ENCODE measurements at places on chromosomes 2 and 18.

DNA sequence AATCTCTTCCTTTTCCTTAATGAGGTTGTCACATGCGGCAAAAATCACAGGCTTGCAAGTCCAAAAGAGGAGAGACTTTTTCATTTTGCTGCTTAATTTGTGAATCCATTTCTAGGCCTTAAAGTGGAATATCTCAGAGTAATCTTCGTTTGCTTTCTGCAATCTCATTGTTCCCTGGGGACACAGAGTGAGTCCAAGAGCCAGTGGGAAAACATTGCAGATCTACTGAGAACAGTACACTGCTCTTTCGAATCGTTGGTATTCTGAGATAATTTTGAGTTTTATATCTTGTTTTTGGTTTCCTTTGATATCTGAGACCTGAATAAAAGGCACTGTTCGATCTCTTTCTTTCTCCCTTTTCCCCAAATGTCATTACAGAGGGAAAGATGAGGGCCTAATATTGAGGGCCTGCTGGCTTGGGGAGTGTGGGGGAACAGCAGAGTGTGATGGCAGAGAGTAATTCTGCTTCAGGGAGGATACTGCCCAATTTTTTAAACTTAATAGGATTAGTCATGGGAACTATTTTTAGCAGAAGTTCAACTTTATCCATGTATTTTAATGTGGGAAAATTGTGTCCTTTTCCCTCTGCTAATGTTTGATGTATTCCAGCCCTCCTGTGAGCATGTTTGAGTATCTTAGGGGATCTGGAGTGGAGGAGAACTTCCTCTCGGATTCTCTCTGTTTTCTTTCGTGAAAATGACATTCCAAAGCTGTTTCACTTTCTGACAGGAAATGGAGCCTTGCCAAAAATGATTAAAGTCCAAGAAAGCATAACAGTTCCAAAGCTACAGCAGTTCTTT is 418.2 kb upstream of the ZEB2 start:
- no peak for DNase-seq

DNA sequence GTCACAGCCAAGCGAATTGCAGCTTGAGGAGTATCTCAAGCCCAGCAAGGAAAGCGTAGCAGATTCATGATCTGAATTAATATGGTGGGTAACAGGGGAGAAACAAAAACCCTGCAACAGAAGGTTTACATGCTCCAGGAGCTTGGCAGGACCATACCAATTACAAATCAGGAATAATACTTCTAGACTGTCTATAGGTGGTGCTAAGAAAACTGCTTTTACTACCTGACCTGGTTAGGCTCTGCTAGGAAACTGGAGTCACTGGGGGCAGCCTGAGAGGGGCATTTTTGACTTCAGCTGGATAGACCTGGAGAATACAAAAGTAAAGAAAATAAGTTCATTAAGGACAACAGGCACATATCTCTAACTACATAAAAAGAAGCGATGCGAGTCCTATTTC is 24.6 kb upstream of the SPOPL start:
- DNase-seq = no peak

DNA sequence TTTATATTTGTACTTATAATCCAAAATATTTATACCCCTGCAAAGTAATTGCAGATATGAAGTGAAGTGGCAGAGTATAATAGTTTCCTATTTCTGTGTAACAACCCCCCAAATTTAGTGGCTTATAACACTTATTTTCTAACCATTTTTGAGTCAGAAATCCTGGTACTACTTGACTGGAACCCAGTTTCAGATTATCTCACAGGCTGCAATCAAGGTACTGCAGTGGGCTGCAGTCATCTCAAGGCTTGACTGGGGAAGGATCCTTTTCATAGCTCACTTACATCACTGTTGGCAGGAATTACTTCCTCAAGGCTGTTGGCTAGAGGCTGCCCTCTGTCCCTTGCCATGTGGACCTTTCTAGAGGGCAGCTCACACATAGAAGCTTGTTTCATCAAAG is 558.2 kb upstream of the PKDCC start:
- no peak for DNase-seq

- no peak for DNase-seq
Measured at GRCh38 chr18:22286585-22286984, 117.2 kb downstream of the GATA6 start.

GRCh38 chr2:237629739-237630138 is 2.4 kb downstream of the LRRFIP1 start:
- no peak for DNase-seq

DNA sequence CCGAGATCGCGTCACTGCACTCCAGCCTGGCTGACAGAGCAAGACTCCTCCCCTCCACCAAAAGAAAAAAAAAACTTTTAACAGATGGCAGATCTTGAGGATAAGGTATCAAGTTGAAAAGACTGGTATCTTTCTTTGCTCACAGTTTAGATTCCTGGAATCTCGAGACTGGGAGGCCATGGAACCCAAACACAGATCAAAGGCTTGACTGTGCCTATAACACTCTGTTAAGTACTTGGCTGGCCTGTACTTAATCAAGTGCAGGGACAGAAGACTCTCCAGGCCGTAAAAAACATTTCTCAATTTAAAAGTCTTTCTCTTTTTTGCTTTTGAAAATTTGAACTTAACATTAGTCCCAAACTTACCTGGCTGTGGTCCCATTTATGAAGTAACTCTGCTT is 107.1 kb upstream of the ZNF516 start:
- DNase-seq = no peak

GRCh38 chr2:53989210-53989862 is 18.5 kb upstream of the PSME4 start:
- DNase-seq = no peak

DNA sequence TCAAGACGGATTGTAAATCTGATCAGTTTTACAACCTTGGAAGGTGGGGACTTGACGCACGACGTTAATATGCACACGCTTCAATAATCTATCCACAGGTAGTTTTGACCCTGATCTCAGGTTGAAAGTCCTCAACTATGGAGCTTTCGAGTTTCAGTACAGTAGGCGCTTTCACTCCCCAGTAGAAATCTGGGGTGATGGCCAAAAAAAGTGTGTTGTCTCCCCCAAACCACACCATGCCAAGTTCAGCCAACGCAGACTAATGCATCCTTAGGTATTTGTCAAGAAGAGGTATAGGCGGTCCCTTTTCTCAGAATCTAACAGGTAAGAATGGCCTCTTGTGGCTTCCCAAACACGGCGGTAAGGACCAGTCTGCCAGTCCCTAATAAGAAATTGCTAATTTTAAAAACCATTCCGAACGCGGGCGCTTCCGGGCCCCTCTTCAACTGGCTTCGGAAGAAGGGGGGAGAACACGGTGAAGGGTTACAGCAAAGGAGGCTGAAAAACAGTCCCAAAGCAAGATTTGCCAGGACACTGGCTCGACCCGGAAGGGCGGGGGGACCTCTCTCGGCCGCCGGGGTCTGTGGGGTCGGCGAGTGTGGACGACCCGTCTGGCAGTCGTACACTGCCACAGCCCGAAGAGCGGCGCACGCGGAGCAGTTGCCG is 659 bp downstream of the FAM210A start:
- DNase-seq = peak; percentile 23

DNA sequence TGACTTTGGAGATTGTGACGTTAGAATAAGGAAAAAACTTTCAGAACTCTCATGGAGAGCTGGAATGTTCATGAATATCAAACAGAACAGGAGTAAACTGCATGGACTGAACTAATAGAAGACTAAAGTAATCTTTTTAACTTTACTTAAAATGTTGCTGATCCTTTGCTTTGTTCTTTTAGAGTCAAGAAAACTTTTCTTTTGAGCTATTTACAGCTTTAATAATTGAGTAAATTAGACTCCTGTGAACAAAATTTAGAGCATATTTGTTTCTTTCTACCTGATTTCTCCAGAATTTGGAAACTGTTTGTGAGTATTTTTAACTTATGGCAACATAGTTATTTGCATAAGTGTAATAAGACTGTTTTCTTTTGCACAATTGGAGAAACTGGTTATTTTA is 146.3 kb downstream of the CDCA7 start:
- DNase-seq = no peak

Measured in CD4-positive, alpha-beta T cell treated with Interferon alpha-2 for 1 hour (primary cell).